Urothelium cell line (cell line): ENCODE measurements at places on chromosomes 1 and 21.

GRCh38 chr1:225660544-225660946 is 7.6 kb upstream of the ENAH start:
- no peak for DNase-seq

DNA sequence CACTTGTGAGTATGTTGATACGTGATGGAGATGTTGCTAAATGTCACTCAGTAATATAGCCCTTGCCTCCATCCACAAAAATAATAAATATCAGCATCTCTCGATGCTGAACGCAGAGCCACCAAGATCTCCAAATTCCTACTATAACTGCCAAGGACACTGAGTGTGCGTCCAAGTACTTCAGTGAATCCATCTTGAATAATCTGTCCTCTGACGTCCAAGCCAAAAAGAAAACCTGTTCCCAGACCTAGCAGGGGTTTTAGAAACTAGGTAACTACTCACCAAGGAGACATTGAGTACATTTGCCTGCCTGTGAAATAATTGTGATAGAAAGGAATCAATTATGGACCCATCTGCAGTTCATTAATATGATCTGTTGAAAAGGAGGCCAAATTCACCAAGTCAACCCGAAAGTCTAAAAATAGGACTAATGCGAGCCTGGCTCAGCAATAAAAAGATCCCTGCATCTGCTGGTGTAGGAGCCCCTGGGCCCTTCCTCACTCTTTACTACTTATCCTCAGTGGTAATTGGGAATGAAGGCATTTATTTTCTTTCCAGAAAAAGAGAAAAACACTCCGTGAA is 226.9 kb upstream of the IRF2BP2 start:
- DNase-seq, result no peak

DNA sequence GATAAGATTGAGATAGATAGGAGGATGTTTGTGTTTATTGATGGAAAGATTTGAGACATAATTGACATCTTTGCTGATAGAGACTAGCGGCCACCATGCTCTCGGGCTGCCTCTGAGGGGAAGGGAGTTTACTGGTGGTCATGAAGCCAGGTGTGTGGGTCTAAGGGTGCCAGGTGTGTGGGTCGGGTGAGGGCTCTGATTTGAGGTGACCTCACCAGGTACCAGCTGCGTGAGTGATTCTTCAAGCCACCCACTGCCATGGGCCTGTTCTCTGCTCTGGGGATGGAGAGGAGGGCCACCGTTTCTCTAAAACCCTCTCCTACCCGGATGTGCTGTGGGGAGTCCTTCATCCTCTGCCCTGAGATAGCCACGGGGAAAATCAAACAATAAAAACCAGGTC is 3.2 kb downstream of the UBASH3A start:
- DNase-seq, result no peak

DNA sequence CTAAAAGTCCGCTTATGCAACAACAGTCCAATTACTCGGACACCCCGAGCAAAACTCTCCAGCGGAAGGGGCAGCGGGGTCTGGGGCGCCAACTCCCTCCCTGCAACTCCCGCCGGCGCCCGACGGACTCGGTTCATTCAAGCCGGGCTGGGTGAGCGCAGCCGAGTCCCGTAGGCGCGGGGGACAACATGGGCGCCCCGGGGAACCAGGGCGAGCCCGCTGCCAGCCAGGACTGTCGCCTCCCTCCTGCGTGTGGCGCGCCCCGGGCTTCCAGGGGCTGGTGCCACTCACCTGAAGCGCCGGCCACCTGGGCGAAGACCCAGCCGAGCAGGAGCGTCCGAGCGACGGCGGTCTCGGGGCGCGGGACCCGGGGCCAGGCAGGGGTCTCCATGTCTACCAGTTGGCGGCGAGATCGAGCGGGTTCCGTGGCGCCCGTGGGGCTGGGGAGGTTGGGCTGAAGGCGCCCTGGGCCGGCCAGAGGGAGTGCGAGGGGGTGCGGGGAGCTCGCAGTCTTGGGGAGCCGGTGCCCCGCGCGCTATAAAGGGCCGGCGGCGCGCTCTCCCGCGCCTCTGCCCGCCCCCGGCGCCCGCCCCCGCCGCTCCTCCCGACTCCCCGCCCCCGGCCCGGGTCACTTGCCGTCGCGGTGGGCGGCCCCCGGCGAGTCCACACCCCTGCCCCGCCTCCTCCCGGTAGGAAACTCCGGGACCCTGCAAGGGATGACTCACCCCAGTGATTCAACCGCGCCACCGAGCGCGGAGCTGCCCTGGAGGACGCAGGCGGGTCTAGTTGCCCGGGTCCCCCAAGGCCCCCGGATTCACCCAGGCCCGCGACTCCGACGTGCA is at the start of gene F3:
TSS of gene F3 (minus strand) at position 514 of the 842 bp plus-strand sequence. CDS start at position 391, 123 bp downstream.
- DNase-seq, result peak; percentile 65

DNA sequence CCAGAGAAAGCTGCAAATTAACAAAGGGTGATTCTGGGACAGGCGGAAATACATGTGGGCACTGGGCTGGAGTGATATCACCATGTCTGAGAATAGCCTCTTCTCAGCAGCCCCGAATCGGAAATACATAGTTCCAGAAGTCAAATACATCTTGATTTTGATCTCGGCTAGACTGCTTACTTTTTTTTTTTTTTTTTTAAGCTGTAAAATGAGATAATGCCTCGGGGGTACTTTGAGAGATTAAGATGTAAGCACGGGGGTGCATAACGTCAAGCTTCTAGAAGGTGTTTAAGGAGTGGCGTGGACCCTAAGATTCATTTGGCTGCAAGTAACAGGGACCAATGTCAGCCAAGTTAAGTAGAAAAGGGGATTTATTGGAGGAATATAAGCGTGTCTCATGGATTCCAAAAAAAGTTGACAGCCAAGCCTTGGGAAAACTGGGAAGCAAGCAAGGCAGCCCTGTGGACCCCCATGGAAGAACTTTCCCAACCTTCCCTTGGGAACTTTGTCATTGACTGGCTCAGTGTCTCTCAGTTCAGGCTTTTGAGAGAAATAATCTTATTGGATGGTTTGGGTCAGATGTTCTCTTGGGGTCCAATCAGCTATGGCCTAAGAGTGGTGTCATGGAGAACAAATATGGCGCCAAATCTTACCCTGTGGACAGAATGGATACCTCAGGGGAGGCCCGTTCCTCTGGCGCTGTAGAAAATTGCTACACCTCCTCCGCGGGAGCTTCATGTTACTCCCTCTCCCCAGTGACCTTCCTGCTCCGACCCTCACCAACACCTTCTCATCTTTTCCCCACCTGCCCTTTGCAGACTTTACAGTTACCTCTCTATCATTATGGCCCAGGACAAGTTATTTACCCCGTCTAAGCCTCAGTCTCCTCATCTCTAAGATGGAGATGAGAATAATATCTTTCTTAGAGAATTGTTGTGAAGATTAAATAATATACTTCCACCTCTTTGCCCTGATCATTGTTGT is 186.6 kb downstream of the KAZN start:
- no peak for DNase-seq

GRCh38 chr1:69221524-69221923 is 346.2 kb upstream of the LRRC7 start:
- DNase-seq, result peak; percentile 8

- no peak for DNase-seq
Observed at GRCh38 chr1:10361515-10361914, 37.3 kb upstream of the PGD start.

DNA sequence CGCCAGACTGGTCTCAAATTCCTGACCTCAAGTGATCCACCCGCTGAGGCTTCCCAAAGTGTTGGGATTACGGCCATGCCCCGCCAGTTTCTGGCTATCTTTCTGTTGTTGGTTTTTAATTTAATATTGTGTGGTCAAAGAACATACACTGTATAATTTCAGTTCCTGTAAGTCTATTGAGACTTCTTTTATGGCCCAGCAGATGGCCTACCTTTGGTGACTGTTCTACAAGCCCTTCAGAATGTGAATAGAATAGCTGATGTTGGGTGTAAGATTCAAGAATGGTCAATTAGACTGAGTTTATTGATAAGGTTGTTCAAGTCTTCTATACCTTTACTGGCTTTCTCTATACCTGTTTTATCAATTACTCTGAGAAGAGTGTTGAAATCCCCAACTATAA is 10.7 kb downstream of the HES2 start:
- no peak for DNase-seq

DNA sequence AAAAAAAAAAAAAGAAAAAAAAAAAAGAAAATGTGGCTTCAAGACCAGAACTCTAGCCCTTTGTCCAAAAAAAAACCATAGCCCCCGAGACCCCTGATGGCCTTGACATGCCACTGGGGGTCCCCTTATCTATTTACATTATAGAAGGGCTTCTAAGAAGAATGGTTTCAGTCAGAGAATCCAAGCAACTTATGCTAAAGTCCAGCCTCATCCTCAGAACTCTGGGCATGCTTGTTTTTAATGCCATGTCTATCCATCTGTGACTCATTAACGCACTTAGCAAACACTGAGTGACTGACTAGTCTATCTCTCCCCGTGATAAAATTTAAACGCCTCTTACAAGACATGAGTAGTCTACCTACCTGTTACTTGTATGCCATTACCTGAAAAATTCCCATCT is 29.3 kb downstream of the ERG start:
- no peak for DNase-seq

- DNase-seq, result no peak
Observed at GRCh38 chr1:208019257-208019656, 108.3 kb upstream of the CD34 start.

GRCh38 chr1:145782272-145783099 is 41.4 kb downstream of the RNF115 start:
- peak; percentile 38 for DNase-seq

DNA sequence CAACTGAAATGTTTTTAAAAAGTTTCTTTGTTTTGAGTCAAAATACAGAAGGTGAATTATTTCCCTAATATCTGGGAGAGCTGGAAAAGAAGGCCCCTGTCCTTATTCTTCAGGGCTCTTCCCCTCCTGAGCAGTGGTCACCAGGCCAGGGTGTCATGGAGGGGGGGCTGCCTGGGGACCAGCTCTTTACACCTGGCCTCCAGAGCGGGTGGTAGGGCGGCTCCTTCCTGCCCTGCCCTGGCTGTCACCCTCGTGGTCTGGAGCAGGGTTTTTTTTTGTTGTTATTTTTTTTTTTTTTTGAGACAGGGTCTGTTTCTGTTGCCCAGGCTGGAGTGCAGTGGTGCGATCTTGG is 6.6 kb downstream of the SKI start:
- no peak for DNase-seq
